Fibroblast of skin of left quadriceps (primary cell): ENCODE measurements at places on chromosomes 5 and 9.
A peak's percentile ranks its signal among the peaks of the same experiment; 100 is the strongest.

DNA sequence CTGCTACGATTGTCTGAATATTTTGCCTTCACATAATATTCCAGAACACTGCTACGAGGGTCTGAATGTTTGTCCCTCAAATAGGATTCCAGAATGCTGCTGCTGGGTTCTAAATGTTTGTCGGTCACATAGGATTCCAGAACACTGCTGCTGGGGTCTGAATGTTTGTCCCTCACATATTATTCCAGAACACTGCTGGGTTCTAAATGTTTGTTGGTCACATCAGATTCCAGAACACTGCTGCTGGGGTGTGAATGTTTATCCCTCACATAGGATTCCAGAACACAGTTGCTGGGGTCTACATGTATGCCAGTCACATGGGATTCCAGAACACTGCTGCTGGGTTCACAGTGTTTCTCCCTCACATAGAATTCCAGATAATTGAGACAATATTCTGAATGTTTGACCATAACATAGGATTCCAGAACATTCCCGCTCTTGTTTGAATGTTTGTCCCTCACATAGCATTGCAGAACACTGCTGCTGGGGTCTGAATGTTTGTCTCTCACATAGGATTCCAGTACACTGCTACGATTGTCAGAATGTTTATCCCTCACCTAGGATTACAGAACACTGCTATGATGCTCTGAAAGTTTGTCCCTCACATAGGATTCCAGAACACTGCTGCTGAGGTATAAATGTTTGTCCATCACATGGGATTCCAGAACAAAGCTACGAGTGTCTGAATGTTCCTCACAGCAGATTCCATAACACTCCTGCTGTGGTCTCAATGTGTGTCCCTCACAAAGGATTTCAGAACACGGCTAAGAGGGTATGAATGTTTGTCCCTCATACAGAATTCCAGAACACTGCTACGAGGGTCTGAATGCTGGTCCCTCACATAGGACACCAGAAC, 201.8 kb downstream of the FOXD4L6 start:
- no peak for DNase-seq

DNA sequence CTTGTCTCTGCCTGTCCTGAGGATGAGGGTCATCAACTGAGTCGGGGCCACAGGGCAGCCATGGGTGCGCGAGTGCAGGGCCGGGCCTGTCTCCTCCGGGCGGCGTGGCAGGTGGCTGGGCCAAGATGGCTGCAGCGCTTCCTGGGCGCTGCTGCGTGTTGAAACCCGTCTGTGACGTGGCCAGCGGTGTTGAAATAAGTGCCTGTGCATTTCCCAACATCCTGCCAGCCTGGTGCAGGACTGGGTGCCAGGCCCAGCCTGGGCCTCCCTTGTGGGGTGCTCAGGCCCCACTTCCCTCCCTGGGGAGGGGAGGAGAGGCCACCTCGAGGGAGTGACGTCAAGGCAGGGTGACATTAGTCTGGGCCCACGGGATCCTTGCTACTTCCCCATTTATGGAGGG, 45.5 kb downstream of the RXRA start:
- DNase-seq = no peak

GRCh38 chr5:127820910-127821553, 117.8 kb downstream of the CCDC192 start:
- DNase-seq = peak; percentile 79

DNA sequence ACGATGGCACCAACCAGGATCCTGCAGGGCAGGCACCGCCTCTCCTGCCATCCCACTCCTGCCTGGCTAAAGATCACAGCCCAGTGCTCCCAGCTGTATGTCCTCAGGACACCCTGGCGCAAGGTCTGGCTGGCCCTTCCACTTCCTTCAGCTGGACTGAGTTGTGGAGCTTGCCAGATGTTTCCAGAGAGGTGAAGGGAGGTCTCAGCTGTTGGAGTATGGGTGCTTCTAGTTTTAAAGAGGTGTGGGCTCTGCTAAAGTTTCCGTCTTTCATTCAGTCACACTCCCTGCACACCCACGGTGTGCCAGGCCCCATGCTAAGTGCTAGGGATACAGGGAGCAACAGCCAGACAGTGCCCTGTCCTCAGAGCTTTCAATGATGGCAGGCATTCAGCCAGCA, 34.1 kb downstream of the C5orf15 start:
- DNase-seq = no peak

DNA sequence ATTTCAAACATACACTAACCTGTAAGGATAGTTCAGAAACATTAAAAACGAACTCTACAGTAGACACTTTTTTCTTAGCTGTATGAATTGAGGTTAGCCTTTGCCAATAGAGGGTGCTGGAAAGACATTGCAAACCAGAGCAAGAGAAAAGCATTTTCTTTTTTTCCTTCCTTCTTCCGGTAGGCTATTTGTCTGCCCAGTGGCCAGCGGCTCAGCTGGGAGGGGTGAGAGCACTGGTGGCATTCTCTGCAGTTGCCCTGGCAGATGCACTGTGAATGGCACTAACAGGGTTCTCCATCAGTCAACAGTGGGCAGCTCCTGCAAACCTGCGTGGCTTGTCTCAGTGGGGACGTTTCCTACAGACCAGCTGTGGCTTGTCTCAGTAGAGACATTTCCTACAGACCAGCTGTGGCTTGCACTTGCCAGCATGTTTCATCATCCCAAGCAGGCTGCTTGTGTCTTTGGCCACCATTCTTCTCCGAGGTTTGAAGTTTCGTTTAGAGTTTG, 984.5 kb upstream of the CDH18 start:
- no peak for DNase-seq

DNA sequence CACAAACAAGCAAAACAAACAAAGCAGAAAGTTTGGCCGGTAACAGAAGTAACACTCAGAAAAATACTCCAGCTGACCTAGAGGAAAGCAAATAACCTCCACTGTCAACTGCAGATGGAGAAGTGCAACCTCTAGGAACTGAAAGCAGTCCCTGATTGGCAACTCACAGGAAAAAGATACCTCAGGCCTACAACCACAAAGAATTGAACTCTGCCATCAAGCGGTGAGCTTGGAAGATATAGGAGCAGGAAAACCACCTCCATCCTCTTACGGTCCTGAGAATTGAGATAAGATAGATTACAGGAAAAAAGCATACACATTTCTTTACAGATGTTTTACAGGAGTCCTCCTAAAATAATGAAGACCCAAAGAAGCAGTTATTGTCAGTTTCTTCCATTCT, 184.5 kb downstream of the PDZD2 start:
- DNase-seq = no peak

GRCh38 chr5:159734366-159734765, 181.9 kb upstream of the ADRA1B start:
- no peak for DNase-seq
